ENCODE measurements at places on chromosomes 7 and 10.

GRCh38 chr10:21972584-21972983, 30.9 kb downstream of the DNAJC1 start:
- DNase-seq: no peak

DNA sequence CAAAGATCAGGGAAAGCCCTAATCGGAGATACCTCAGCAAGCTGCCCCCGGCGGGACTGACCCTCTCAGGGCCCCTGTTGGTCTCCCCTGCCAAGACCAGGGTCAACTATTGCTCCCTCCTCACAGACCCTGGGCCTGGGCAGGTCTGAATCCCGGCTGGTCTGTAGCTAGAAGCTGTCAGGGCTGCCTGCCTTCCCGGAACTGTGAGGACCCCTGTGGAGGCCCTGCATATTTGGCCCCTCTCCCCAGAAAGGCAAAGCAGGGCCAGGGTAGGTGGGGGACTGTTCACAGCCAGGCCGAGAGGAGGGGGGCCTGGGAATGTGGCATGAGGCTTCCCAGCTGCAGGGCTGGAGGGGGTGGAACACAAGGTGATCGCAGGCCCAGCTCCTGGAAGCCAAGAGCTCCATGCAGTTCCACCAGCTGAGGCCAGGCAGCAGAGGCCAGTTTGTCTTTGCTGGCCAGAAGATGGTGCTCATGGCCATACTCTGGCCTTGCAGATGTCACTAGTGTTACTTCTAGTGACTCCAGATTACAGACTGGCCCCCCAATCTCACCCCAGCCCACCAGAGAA, 24.1 kb downstream of the TBATA start:
- DNase-seq: no peak

- DNase-seq: peak; percentile 100
Observed at GRCh38 chr7:107168233-107169119, at the start of gene HBP1. Gene HBP1 (plus strand): TSS chr7:107169003. CDS start chr7:107179894, 10,891 bp downstream.

DNA sequence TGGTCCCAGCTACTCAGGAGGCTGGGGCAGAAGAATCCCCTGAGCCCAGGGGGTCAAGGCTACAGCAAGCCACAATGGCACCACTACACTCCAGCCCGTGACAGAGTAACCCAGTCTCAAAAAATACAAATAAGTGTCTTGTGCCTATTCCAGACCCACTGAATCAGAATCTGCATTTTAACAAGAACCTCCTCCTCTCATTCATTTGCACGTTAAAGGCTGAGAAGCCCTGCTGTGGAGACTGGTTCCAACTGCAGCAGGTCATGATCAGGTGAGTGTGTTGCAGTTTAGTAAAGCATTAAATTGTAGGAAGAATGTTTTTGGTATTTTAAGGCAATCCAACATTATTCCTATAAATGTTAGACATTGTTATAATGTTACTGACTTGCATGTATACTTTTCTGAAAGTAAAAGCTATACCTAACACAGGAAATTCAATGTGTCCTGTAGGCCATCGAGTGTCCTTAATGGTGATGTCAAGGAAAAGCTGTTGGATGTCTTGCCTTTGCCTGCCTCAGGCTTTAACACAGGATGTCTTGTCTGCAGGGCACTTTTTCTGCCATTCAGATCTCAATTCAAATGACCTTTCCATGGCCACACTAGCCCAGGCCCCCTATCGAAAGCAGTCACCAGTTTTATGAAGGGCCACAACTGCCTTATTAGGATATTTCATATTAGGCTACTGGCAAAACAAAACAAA, 30.4 kb downstream of the MKRN1 start:
- no peak for DNase-seq

DNA sequence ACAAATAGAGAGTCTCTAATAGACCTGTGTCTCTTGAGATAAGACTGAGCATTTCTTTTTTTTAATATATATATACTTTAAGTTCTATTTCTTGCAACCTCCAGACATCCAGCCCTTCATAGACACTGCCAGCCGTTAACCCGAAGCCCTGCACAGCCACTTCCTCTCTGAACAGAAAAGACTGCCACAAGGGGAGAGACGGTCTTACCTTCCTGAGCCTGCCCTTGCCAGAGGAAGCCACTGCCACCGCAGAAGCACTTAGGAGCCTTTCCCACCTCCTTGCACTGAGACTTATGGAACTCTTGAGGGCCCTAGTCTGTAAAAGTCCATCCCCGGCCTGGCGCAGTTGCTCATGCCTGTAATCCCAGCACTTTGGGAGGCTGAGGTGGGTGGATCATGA, 31.8 kb upstream of the PRSS1 start:
- DNase-seq: no peak

GRCh38 chr10:68787813-68788212, 39.5 kb upstream of the STOX1 start:
- no peak for DNase-seq

- DNase-seq: no peak
Observed at GRCh38 chr7:50603287-50603686, 38.1 kb upstream of the DDC start.

GRCh38 chr7:37409461-37409860, 39.2 kb downstream of the ELMO1 start:
- DNase-seq: no peak

DNA sequence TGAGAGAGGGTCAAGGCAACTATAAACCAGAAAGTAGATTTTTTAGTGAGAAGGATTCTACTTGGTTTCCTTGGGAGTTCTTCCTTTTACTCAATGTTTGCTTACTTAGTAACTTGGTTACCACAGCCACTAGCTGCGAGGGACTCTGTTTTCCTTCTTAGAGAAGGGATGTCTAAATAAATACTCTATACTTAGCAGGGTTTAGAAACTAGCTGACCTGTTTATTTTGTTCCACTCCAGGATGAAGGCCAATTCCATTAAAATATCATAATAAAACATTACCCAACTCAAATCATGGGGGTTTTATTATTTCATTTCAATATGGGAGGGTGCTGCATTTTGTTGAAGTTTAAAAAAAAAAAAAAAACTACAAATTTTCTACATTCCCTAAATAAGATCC, 87.3 kb downstream of the PPP1R3A start:
- no peak for DNase-seq

GRCh38 chr10:85459906-85460305, 906.7 kb downstream of the GRID1 start:
- no peak for DNase-seq

- no peak for DNase-seq
Observed at GRCh38 chr10:67670401-67670800, 25.6 kb downstream of the CTNNA3 start.

DNA sequence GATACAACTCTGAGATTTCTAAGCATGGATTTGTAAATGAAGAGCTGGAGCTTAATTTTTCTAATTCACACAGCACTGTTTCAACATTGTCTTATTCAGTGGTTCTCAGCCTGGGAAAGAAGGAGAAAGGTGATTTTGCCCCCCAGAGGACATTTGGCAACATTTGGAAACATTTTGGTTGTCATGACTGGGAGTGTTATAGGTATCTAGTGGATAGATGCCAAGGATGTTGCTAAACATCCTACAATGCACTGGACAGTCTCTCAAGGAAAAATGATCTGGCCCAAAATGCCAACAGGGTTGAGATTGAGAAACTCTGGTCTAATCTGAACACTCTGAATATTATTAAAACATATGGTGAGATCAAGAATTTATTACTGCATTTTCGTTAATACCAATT, 3.8 kb upstream of the CAV2 start:
- no peak for DNase-seq

DNA sequence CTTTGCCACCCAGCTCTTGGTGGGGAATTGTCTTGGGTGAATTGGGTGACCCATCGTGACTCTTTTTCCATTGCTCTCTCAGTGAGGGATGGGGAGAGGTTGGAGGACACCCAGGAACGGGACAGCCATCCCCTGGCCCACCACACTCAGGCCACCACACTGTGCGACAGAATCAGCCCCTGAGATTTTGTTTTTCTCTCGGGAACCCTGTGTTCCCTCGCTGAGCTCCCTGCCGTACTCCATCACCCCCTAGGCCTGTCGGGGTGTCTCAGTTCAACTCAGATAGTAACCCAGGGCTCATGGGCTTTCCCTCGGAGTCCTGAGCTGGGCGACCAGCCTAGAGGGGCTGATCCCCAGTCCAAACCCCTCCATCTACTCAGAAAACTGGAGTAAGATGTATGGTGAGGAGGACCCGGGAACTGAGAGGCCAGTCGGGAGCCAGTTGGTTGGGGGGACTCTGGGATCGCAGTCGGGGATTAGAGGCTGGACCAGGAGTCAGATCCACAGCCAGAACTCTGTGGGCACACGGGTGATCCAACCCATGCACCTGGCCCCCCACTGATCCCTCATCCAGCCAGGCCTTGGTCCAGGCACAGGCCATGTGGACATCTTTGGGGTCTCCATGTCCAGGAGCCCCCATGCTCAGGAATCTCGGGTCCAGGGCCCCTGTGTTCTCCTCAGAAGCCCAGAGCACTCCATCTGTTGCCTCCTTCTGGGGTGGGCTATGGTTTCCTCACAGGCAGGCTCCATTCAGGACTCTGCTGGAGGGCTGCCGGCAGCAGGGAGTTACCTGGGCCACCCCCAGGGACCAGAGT, 9.3 kb downstream of the CRYGN start:
- DNase-seq: no peak

DNA sequence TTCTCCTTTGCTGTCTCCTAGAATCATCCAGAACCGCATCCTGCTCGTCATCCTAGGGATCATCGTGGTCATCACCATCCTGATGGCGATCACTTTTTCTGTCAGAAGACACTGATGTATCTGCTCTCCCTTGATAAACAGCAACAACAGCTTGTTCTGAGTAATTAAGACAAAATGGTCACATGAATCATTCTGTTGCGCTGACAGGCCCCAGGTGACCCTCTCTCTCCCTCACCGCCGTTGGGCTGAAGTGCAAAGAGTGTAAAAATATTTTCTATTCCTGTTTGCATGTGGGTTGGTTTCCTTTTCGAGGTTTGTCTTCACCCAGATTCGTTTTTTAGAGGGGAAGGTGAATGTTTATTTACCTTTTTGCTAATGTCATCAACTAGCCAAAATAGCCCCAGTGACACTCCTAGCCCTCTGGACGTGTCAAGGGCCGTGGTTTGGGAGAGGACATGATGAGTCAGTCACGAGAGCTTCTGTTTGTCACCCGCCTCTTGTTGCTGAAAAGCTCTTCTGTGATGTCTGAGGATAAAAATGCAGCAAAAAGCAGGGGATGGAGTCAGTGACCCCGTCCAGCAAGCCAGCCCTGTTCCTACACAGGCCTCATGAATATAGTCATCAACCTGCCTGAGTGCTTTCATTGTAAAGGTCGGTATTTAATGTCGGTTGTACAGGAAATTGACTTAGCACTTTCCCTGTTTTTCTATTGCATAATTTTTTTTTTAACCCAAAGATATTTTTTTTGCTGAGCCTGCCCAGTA, 134.6 kb upstream of the TCF7L2 start:
- DNase-seq: no peak

- DNase-seq: no peak
Observed at GRCh38 chr10:86851328-86852207, 95.1 kb downstream of the BMPR1A start.

DNA sequence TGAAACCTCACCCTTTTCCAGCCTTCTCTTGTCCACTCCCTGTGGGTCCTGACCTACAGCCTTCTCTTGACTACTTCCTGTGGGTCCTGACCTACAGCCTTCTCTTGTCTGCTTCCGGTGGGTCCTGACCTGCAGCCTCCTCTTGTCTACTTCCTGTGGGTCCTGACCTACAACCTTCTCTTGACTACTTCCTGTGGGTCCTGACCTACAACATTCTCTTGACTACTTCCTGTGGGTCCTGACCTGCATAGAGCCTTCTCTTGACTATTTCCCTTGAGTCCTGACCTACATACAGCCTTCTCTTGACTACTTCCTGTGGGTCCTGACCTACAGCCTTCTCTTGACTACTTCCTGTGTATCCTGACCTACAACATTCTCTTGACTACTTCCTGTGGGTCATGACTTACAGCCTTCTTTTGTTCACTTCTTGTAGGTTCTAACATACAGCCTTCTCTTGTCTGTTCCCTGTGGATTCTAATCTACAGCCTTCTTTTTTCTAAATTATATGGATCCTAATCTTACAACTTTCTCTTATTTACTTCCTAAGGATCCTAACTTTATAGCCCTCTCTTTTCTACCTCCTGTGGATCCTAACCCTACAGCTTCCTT, 36.5 kb downstream of the C10orf71 start:
- DNase-seq: no peak
